Activated B cell treated with CpG ODN at 0.5 μM for 24 hours (primary cell): ENCODE measurements at places on chromosomes 3 and 15. TPM values are rescaled to one million over a fixed set of nuclear protein-coding genes. Genes with fewer than 3 reads are reported as not detected.

DNA sequence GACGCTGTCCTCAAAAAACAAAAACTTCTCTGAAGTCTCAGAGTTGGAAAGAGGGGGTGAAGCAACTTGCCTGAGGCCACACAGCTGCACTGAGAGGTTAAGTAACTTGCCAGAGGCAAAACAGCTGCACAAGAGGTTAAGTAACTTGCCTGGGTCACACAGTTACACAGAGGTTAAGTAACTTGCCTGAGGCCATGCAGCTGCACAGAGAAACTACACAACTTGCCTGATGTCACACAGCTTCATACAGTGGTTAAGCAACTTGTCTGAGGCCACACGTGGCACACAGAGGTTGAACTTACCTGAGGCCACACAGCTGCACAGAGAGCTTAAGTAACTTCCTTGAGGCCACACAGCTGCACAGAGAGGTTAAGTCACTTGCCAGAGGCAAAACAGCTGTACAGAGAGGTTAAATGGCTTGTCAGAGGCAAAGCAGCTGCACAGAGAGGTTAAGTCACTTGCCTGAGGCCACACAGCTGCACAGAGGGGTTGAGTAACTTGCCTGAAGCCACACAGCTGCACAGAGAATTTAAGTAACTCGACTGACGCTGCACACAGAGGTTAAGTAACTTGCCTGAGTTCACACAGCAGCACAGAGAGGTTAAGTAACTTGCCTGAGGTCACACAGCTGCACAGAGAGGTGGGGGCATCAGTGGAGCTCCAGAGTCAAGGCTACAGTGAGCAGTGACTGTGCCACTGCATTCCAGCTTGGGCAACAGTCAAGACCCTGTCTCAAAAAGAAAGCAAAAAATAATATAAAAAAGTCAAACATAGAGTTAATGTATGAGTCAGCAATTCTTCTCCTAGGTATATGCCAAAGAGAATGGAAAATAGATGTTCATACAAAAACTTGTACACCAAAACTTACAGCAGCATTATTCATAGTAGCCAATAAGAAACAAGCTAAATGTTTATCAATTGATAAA lies 12.0 kb upstream of the ACAD9 start:
- no peak for DNase-seq

DNA sequence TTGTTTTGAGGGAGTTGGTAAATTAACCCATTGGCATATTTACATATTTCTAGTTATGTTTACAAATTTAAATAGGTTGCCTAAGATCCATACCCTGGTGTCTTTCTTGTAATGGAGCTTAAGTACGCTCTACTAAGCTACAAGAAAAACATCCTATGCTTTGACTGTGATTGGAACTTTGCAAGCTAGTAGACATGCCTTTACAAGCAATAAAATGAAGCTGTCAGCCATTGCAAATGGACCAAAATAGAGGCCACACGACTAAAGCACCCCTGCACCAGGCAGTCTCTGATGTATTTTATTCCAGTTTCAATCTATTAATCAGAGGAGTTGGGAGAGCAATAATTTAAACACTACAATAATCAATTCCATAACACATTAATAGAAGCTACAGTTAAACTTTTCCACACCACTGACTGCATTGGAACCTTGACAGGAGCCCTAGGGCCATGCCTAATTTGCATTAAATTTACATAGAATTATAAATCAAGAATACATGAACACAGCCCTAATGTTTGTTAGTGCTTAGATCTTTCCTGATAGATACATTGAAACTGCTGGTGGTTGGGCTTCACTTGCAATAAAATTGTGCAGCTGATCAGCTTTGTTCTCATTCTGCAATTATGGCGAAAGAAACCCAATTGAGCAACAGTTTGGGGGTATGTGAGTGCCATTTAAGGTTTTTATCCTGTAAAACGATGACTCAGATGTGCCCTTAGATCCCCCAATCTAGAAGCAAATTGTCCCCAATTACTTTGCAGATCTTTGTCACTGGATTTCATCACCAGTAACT lies 360.1 kb downstream of the LSAMP start:
- no peak for DNase-seq

The GPR62 gene
- total RNA-seq, result not detected in 2 replicates

The CCR8 gene
- total RNA-seq, result not detected in 2 replicates

The ABHD6 gene
- 37.1 and 48.7 TPM in 2 replicates for total RNA-seq
